ENCODE measurements at places on chromosomes 7 and 10.

- no peak for DNase-seq
These were observed at the start of gene TNS3 for GRCh38 chr7:47581804-47582763. Gene TNS3, minus strand, starts transcription at chr7:47582111. Its CDS starts 142,475 bp downstream, at chr7:47439636.

DNA sequence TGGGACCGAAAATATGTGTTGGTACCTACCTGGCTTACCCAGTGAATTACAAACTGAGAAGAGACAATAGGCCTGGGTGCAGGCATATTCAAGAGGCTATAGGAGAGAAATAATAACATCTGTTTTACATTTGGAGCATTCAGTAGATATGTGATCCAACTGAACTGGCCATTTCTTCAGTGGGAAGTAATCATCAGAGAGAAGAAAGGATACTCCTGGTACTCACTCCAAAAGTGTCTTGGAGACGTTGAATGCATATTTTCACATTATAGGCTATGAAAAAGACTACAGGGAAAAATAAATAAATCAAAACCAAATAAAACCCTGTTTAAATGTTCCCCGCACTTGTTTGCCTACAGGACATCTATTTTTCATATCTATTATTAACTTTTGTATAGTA lies 1680.3 kb downstream of the REEP3 start:
- DNase-seq: no peak

GRCh38 chr10:48364659-48365405 lies 58.4 kb downstream of the MAPK8 start:
- no peak for DNase-seq

DNA sequence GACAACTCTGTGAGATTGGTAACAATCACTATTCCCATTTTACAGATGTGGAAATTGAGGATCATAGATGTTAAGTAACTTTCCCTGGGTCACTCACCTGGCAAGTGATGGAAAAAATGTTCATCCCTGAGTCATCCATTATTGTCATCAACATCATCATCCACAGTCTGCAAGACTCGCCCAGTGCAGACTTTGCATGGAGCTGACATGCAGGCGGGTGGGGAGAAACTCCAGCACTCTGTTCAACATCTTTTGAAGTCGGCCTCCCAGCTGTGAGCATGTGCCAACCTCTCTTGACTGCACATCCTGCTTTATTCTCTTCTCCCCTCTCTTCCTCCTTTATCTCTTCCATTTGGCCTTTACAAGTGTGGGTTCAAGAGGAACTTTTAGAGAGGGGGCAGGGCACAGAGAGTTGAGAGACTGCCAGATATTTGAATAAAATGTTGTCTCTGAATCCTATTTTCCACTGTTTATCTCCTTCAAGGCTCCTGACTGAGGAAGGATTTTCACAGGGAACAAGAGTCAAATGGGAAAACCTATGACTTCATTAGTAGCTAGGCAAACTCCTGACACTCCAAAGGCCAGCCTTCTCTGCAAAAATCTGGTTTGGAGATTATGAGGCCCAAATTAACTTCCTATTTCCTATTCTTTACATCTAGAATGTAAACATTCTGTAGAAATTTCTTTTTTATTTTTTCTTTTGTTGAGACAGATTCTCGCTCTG lies 283.7 kb upstream of the PODXL start:
- no peak for DNase-seq

DNA sequence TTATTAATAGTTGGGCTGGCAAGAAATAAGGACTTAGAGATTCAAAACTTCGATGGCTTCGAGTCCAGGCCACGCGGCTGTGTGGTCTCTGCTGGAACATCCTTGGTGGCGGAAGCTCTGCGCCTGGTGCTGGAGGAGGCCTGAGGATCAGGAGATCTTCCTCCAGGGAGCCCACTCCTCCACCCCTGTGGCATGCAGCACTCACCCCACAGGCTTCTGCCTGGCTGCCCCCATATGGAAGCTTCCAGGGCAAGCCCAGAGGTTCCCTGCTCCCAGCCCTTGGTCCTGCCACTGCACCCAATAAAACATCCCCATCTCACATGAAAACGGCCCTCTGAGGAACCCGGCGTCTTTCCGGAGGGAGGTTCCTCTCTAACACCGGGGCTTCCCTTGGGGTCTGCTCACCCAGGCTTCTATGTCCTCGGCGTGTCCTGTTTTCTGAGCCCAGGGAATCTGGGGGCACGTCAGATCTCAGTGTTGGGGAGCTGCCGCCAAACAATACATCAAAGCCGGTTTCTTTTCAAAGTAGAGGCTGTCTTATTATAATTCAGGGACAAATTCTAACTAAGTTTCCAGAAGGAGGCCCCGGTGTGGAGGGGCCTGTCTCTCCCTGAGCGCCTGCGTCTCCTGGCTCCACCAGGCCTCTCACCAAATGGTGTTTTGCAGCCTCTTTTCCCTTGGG lies 32.4 kb downstream of the CALML3 start:
- DNase-seq: no peak

DNA sequence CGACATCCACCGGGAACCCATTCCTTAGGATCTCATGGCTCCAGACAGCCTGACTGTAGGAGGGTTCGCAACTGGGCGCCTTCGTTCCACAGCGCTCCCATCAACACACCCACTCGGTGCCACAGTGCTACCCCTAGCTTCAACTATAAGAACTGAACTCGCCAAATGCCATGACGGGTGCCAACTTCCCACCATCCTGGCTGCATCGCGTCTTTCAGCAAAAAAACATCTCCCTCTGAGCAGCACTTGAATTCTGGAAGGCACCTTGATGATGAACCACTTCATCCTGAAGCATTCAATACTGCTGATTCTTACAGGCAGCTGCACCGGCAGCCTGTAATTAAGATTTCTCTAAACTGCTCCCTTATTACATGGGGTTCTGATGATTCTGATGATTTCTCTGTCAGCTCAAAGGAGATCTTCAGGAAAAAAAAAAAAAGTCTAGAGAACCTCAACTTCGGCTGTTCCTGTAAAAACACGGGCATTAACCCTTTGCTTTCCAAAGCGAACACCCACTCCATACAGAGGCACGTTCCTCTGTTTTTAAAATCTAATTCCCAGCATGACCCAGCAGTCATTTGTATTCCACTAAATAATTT lies 1.3 kb downstream of the CYTH3 start:
- DNase-seq: peak; percentile 2

DNA sequence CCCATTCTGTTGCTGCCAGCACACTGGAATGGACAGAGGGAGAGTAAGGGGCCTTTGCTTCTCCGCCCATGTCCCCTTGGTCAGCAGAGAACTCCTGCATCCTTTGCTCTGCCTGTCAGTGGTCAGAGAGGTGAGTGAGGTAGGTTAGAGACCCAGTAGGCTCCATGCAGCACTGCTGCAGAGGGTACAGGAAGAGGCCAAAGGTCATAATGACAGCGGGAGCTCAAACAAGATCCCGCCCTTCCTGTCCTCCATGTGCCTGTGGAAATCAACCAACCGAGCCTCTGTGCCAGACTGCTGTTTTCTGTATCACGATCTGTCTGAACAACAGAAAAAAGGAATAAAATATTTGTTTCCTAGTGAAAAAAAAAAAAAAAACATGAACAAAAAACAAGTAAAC lies 81.4 kb downstream of the ZNF33B start:
- DNase-seq: no peak

DNA sequence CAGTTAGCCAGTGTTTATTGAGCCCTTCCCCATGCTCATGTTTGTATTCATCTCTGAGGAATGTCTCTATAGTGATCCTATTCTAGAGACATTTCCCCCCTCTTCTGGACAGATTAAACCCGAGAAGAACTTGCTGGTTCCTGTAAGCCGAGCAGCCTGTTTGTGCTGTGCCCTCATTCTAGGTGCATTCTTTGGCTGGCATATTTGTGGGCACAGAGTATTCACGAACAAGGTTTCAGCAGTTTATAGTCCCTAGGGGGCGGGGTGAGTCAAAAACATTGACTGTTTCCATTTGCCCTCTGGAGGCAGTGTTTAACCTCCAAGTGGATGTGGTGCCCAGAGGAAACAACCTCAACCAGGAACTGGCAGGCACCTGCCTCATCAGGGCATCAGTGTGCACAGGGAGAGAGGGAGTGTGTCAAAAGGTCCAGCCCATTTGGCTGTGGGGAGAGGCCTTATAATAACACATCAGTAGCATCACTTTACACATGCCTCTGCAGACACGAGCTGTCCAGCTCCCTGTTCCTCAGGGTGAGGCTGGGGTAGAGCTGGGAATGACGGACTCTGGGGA lies 273.3 kb upstream of the LRGUK start:
- DNase-seq: peak; percentile 52

DNA sequence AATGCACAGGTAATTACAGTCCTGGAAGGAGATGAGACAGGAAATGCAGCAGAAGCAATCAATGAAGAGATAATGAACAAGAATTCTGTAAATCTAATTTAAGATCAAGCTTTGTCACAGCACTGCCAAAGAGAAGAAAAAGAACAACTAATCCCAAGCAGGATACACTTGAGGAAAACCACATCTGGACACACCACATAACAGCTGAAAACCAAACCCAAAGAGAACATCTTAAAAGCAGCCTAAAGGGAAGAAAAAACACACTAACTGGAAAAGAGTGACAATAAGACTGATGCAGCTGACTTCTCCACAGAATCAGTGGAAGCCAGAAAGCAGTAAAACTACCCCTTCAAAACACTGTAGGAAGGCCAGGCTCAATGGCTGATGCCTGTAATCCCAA lies 10.2 kb downstream of the CYTH3 start:
- no peak for DNase-seq

DNA sequence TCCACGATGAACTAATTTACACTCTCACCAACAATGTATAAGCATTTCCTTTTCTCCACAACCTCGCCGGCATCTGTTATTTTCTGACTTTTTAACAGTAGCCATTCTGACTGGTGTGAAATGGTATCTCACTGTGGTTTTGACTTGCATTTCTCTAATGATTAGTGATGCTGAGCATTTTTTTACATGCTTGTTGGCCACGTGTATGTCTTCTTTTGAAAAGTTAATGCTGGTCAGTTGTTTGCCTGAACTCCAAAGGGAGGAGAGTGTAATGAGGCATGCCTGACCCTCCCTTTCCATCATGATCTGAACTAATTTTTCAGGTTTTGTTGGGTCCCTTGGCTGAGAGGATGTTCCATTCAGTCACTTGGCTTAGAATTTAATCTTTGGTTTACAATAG lies 50.7 kb upstream of the SVIL start:
- no peak for DNase-seq

DNA sequence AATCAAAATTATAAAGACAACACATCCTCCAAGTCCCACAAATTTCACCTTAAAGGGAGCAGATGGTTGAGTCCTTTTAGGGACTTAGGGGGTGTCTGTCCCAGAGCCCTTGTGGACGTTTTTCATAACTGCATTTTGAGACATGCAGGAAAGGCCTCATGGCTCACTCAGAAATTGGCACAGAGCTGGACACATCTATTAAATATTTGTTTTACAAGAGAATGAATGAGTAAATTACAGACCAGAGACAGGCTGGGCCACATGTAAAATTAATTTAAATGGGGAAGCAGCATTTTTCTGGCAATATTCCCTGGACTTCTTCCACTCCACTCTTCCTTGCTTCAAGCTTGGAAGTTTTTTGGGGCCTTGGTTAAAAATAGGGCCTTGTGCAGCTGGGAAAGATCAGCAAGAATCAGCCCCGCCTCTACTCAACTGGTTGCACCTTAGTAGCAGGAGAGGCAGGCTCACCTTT lies 20.0 kb downstream of the LAMB1 start:
- no peak for DNase-seq

GRCh38 chr7:115024276-115024675 lies 102.4 kb downstream of the MDFIC start:
- no peak for DNase-seq

DNA sequence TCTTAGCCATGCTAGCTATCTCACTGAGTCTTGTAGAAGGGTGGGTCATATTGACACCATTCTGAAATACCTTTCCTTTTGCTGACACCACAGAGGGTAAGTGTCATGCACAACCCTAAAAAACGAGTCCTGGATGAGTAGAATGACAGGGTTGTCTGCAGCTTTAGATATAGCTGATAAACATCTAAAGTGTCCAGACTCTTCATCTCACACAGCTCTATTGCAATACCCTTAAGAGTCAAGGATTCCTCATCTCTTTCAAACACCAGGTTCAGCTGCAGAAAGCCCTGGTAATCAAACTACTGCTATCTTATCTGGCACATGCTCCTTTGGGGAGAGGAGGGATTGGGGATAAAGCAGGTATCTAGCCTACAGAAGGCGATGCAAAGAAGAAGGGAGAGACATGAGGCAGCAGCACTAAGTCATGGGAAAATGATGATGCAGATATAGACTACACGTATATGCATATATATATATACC lies 127.0 kb downstream of the ANK3 start:
- DNase-seq: no peak

- DNase-seq: no peak
These were observed 125.5 kb downstream of the PTPN20 start for GRCh38 chr10:47036771-47037170.

DNA sequence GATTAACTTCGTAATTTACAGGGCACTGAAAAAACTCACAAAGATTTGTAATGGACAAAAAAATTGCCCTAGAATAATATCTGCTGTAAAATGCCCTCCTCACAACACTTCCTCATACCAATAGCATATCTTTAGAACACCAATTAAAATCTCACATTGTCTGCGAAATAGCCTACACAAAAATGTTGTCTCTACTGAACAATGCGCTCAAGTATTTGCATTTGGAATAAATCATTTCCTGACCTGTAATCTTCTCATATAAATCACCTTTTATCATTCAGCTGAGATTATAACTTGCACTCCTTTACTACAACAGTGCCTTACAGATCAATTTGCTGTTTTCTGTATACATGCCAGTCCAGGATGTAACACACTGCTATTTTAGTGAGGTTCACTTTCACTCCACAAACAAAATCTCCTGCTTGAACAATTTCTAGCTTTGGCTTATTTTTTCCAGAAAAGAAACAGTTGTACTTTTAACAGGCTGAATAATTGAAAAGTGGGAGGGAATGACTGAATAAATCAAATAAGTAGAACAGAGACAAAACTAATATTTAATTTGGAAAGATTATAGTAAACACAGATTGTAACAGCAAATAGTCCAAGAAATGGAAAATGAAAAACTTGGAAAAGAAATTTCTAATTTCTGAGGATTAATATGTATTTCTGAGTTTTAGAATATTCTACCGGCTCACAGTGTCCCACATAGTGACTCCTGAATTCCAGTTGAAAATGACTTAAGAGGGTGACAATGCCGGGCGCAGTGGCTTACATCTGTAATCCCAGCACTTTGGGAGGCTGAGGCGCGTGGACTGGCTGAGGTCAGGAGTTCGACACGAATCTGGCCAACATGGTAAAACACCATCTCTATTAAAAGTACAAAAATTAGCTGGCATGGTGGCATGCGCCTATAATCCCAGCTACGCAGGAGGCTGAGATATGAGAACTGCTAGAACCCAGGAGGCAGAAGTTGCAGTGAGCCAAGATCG lies 30.6 kb downstream of the JMJD1C start:
- DNase-seq: no peak

All from NCI-H187 (cell line).